ENCODE measurements at places on chromosomes 7 and 10.
A peak's percentile ranks its signal among the peaks of the same experiment; 100 is the strongest.

DNA sequence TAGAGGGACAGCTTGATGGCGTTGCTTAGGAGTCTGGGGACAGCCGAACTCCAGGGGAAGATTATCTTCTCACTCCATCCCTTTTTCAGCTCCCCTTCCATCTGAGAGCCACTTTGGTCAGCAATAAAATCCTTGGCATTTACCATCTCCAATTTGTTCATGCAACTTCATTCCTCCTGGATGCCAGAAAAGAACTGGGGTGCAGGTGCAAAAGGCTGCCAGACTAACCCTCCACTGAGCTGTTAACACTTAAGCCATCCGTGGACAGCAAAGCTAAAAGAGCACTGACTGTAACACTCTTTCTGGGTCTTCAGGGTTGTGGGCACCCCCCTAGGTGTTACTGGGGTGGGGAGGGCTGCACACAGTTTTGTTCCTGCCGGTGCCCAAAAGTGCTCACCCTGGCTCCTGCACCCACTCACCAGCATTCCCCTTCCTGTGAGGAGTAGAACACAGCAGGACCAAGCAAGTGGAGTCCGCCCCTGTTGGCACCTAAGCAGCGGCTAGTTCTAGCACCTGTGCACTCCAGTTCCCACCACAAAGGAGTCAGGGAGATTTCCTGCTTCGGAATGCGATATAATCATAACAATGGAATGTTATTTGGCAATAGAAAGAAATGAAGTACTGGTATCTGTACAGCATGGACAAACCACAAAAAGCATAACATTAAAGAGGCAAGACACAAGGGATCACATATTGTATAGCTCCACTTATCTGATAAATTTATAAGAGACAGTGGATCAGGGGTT, 95.1 kb downstream of the NPY start:
- DNase-seq, result no peak

- DNase-seq, result no peak
Observed at GRCh38 chr7:151404216-151405011, 5.4 kb downstream of the WDR86 start.

DNA sequence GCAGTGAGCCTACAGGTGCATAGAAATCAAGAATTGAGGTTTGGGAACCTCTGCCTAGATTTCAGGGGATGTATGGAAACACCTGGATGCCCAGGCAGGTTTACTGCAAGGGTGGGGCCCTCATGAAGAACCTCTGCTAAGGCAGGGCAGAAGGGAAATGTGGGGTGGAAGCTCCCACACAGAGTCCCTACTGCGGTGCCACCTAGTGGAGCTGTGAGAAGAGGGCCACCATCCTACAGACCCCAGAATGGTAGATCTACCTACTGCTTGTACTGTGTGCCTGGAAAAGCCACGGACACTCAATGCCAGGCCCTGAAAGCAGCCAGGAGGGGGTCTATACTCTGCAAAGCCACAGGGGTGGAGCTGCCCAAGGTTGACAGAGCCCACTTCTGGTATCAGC, 533.5 kb downstream of the GPAM start:
- no peak for DNase-seq

DNA sequence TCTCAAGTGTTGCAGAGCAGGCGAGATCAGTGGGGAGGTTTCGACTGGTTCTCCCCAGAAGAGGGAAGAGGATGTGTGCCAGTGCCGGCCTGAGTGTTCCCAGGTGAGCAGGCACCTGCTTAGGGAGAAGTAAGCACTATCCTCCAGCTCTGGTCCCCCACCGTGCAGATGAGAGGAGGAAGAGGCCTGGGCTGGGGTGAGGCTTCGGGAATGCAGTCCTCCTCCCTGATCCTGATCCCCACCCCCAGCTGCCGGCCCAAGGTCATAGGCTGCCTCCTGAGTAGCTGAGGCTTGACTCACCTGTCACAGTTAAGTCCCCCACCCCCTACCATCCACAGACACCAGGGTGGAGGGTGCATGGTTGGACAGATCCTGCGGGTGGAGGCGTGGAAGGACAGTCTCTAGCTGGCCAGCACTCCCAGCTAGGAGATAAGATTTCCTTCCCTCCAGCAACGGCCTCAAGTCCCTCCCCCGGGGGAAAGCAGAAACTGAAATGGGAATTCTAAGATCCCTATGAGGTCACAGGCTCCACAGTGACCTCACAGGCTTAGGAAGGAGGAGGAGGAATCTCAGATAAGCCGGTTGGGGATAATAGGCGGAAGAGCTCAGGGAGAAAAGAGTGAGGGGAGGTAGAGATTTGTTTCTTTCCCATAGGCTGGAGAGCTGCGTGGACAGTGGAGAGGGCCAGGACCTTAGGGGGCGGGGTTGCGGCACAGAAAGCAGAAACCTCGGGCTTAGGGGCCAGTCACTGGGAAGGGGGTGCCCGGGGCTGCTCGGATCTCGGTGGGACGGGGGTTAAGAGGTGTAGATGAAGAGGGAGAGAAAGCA, 1.0 kb downstream of the LRCH4 start:
- no peak for DNase-seq

GRCh38 chr10:83373671-83374070, 765.6 kb upstream of the GHITM start:
- DNase-seq, result no peak

- DNase-seq, result no peak
Observed at GRCh38 chr10:14062528-14063260, 268.0 kb downstream of the FRMD4A start.

GRCh38 chr7:48505466-48505865, 334.2 kb downstream of the ABCA13 start:
- DNase-seq, result no peak

GRCh38 chr7:79495544-79496272, 42.2 kb upstream of the MAGI2 start:
- DNase-seq, result no peak

GRCh38 chr7:140326116-140326928, 72.0 kb downstream of the SLC37A3 start:
- peak; percentile 23 for DNase-seq

GRCh38 chr10:1367938-1368841, 312.0 kb downstream of the WDR37 start:
- no peak for DNase-seq

- DNase-seq, result no peak
Observed at GRCh38 chr10:3528271-3528670, 256.7 kb downstream of the KLF6 start.

DNA sequence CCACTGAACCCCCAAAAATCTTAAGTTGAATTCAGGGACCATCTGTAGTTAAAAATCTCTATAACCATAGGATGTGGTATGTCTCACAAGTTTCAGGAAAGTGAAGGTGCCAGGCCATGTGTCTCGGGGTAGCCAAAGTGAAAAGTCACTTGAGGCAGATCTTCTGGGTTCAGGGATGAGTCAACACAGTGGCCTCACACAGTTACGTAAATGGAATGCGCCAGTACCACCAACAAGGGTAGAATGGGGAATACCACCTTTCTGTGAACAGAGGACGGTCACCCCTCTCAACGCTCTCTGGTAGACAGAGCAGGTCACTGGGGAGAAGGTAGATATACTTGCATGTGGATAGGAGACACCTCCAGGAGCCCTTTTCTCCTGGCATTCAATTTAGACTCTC, 71.4 kb downstream of the ELMO1 start:
- DNase-seq, result peak; percentile 17

DNA sequence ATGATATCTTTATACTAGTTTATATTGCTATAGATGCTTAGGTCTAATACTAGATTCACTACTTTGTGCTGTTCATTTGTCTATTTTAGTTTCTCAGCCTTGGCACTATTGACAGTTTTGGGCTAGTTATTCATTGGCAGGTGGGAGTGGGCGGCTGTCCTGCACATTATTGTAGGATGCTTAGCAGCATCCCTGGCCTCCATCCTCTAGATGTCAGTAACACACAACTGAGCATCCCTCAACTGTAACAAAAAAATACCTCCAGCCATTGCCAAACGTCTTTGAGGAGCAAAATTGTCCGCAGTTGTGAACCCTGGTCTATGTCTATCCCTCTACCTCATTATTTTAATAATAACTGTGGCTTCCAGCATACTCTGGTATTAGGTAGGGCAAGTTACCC, 34.4 kb upstream of the PNLIP start:
- no peak for DNase-seq

DNA sequence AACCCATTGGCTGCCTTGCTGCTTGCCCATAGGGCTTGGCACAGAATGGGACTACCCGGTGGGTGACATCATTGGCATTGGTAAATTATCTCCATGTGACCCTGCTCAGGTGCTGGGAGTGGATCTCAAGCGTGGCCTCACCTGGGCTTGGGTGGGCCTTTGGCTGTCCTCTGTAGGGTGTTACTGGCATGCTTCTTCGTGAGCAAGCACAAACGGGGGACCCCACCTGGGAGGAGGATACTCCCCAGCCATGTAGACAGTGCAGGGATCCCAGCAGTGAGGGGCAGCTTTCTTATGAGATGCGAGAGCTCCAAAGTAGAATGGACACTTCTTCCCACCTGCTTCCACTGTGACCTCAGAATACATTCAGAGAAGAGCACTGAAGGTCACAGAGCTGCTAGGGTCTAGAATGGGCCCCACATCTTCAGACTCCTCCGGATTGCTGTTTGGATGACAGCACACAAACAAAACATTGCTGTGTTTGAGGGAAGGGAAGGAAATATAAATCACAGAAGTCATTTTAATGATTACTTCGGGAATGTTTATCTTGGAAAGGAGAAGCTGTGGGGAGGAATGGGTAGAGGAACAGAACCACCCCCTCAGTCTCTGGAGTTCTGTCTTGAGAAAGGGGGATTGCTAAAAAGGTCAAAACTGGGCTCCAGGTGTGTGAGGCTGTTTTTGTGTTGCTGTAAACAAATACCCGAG, 75.9 kb downstream of the SH2D4B start:
- no peak for DNase-seq

DNA sequence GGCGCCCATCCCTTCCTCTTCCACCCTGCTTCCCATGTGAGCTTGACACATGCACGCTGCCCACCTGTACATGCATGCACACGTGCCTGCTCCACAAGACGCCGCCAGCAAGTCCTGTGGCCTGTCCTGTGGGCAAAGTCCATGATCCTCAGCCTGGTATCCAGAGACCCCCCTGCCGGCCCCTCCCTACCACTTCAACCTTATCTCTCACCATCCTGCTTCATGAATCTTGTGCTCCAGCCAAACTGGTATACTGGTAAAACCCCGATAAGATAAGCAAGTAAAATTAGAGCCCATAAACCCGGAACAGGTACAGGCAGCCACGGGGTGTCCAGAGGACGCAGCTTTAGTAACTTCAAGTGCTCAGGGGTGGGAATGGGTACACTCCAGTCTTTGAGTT, 11.8 kb upstream of the TBXAS1 start:
- no peak for DNase-seq

DNA sequence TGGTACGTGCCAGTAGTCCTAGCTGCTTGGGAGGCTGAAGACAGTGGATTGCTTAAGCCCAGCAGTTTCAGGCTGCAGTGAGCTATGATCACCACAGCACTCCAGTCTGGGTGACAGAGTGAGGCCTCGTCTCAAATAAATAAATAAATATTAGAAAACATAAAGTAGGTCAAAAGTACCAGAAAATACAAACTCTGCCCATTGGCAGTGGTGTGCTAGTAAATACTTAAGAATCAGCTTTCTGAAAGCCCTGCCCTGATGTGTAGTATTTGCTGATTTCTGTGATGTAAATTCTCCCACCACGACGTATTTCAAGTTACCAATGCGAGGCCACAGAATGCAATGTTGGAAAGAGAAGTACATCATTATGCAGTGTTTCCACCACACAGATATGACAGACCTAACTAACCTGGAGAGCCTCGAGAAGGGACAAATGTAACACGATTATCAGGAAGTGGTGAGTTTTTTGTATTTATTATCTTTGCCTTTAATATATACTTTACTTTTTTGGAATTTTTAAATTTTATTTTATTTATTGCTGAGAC, 11.8 kb upstream of the MAP3K8 start:
- no peak for DNase-seq

All from central memory CD8-positive, alpha-beta T cell (primary cell).